Activated CD4-positive, alpha-beta T cell treated with anti-CD3 and anti-CD28 coated beads for 4 hours (primary cell): ENCODE measurements at places on chromosomes 11 and 22.

DNA sequence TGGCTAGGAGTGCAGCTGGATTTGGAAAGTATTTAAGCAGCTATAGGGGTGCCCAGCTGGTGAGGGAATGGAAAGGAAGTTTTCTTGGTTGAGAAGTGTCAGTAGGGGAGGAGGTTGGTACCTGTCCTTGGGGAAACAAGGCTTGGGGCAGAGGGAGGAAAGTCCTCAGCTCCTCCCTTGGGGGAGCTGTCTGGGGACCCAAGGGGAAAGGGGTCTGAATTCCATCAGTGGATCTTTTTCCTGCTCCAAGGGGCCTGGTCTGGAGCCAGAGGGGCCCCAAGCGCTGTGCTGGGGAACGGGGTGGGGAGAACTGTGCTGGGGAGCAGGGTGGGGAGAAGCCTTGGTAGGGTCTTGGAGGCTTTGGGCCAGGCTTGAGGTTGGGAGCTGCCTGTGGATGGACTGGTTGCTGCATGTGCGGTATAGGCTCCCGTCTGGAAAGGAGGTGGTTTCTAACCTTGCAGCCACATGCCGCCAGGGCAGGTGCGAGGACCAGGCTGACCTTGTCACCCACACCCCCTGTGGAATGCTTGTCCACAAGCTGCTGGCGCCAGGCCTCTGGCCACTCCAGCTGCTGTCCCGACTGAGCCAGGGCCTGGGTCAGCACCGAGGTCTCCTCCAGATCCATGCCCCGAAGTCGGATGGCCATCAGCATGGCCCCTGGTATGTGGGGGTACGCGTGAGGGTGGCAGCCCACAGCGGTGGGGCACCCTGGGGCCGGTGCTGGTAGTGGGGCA is 963 bp downstream of the TYMP start:
- DNase-seq = no peak

DNA sequence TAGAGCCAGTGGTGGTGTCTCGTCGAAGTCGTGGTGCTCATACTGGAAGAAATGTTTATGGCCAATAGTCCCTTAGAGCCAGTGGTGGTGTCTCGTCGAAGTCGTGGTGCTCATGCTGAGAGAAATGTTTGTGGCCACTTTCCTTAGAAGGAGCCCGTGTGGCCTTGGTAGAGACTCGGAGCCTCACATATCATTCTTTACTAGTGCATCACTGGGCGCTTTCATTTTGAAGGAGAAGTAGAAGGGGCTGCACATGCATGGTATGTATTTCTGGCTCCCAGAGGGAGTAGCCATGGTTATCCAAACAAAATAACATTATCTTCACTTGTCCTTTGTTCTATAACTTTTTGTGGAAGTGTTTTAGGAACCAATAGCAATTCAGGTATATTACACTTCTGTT is 69.5 kb downstream of the JAM3 start:
- DNase-seq = no peak

DNA sequence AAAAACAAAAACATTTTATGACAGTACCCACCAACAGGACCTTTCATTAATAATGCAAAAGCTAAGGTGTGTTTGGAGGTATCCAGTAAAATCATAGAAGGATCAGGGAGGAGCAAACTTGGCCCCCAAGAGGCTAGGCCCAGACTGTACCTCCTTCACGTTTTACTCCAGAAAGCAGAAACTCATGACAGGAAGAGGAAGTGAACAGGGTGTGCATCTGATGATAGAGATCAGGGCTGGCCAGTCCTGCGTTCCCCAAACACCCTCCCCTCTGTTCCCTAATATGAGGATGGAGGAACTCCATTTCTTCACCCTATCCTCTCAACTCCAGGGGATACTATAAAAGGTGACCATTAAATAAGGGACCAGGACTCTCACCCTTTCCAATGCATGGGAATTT is 10.2 kb upstream of the MS4A12 start:
- DNase-seq = no peak

- DNase-seq = peak; percentile 52
Observed at GRCh38 chr11:128632141-128632791, 44.9 kb upstream of the ETS1 start.

GRCh38 chr11:104198576-104198975 is 34.6 kb upstream of the PDGFD start:
- no peak for DNase-seq

GRCh38 chr11:95585069-95585751 is 204.4 kb downstream of the FAM76B start:
- no peak for DNase-seq

GRCh38 chr11:57597916-57598830 is 688 bp downstream of the SERPING1 start:
- DNase-seq = no peak

DNA sequence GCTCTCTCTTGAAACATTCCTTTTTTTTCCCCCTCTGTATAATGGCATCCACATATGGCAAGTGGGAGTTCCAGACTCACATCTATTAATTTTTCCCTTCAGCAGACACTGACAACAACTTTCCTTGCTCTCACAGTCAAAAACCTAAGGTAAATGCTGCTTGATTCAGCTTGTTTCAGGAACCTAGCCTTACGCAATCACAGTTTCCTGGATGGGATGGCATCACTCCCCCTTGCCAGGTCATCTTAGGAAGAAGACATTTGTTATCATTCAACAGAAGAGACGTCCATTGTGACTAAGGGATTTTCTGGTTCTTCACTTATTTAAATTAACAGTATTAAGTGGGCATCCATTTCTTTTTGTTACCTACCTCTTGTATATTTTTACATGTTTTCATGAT is 112.0 kb upstream of the PDGFD start:
- DNase-seq = no peak

GRCh38 chr11:23205156-23205871 is 345.0 kb upstream of the CCDC179 start:
- DNase-seq = no peak

- DNase-seq = no peak
Observed at GRCh38 chr11:62652161-62653006, 718 bp downstream of the INTS5 start.

- DNase-seq = no peak
Observed at GRCh38 chr11:126624506-126624905, 269.0 kb downstream of the ST3GAL4 start.

DNA sequence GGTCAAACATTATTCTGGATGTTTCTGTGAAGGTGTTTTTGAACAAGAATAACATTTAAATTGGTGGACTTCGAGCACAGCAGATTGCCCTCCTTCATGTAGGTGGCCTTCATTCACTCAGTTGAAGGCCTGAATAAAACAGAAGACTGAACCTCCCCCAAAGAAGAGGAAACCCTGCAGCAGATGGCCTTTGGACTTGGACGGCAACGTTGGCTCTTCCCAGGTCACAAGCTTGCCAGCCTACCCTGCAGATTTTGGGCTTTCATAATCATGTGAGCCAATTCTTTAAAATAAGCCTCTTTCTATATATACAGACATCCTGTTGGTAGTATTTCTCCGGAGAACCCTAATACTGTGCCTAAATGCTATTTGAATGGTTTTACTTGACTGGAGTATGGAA is 432.2 kb upstream of the NARS2 start:
- DNase-seq = no peak

DNA sequence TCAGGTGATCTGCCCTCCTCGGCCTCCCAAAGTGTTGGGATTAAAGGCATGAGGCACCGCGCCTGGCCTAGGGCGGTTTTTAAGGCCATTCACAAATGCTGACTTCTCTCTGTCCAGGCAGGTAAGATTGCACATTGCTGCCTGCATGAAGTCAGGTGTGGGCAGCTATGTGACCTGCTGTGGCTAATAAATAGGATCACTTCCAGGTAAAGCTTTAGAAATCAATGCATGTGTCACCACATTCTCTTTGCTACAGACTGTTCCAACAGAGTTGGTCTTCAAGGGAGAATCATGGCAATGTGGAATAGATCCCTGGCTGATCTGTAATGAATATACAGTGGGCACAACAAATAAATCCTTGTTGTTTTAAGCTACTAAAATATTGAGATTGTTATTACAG is 260.3 kb upstream of the PITPNB start:
- DNase-seq = no peak

GRCh38 chr11:36364551-36365325 is 68.7 kb downstream of the PRR5L start:
- no peak for DNase-seq

DNA sequence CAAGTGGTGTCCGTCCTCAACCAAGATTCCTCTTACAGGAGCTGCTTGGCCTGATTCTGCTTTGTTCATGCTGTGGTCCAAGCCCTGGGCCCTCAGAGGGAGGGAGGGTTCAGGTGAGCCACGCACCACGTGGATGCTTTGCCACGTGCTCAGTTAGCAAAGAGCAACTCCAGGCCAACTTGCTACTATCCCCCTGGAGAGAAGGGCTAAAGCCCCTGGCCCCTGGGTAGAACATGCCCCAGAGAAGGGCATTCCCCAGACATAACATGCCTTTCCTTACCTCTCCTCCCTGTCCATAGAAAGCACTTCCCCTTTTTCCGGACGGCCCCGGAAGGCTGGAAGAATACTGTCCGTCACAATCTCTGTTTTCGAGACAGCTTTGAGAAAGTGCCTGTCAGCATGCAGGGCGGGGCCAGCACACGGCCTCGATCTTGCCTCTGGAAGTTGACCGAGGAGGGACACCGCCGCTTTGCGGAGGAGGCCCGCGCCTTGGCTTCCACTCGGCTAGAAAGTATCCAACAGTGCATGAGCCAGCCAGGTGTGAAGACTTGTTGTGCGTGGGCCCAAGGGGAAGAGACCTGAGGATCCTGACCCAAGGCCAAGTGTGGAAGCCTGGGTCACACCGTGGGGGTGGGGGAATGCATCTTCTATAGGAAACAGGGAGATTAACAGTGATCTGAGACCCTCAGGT is 8.8 kb downstream of the FOXR1 start:
- no peak for DNase-seq

DNA sequence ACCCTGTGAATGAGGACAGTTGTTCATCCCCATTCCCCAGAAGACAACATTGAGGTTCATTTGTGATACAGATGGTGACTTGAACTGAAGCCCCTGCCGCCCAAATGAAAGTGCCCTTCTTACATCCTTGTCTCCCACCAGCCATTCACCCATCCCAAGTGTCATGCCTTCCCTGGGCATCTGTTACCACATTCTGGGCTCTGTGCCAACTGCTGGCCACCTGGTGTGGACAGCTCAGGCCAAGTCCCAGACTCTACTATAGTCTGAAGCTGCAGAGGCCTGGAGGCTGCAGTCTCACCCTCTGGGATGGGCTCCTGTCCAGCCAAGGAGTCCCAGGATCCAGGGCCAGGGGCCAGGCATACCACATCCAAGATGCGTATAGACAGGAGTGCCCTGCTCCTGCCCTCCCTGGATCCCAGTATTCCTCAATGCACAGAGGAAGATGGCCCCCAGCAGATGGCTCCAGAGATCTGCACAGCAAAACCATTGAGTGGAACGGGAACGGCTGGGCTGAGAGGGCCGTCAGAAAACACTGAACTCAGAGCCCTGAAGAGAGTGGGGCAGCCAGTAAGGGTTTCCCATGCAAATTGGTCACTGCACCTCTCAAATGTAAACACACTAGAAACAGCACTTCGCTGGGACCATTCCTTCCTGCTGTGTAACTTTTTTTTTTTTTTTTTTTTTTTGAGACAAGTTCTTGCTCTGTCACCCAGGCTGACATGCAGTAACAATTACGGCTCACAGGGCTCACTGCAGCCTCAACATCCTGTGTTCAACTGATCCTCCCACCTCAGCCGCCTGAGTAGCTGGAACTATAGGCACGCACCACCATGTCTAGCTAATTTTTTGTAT is 22.8 kb downstream of the ARRB1 start:
- peak; percentile 40 for DNase-seq

- no peak for DNase-seq
Observed at GRCh38 chr11:19441752-19442553, 201.2 kb upstream of the E2F8 start.

GRCh38 chr11:581752-582151 is 5.5 kb downstream of the PHRF1 start:
- no peak for DNase-seq

GRCh38 chr11:44885919-44886789 is 64.5 kb downstream of the TP53I11 start:
- DNase-seq = no peak

GRCh38 chr22:32518381-32518780 is 43.8 kb downstream of the FBXO7 start:
- no peak for DNase-seq

DNA sequence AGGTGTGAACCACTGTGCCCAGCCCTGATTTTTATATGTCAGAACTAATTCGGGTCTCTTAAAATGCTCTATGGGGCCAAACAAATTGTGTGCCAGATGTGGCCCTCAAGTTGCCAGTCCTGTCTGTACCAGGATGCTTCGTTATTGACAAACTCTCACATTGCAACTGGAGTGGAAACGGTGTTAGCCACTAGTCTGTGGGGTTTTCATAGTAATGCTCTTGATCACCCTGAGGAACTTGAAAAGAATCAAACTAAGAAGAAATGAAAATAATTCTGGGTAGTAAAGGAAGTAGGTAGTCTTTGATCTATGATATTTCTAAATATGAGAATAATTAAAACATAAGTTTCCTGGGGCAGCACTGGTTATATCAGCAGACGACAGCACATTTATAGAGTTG is 67.3 kb upstream of the ADSL start:
- DNase-seq = no peak

GRCh38 chr11:128707681-128708080 is 13.8 kb downstream of the FLI1 start:
- DNase-seq = no peak

- no peak for DNase-seq
Observed at GRCh38 chr11:75425422-75425821, 7.6 kb downstream of the KLHL35 start.

DNA sequence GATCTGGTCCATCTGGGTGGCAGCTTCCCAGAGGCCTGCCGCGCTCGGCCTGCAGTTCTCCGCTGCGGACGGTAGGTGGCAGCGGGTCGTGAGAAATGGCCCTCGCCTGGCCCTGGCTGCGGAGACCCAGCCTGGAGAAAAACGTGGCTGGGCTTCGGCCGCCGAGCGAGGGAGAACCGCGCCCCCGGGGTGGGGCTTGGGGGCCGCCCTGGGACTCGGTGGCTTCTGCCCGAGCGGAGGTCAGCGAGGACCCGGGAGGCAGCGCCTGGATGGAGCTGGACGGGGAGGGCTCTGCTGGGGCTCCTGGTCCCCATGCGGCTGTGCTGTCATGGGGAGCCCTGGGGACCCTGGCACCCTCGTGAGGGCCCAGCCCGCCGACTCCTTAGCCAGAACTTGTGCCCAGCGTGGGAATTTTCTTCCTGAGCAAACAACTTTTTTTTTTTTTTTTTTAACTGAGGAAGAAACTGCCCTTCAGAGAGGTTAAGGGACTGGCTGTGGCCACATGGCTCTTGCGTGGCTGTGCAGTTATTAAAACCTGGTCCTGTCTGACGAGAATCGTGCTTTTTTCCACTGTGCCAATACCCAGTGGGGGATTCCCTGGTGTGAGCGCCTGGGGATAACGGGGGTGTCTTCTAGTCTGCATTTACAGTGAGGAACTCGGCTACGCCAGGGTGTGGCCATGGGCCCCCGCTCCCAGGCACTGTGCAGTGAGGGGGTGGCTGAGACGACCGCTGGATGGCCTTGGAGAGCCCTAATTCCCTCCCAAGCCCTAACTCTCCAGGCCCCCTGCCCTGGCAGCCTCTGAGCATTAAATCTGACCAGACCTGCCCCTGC is 535.6 kb downstream of the INSC start:
- DNase-seq = peak; percentile 37
